ENCODE measurements at places on chromosomes 16 and 17. TPM values are rescaled to one million over a fixed set of nuclear protein-coding genes. Genes with fewer than 3 reads are reported as not detected.

- DNase-seq = no peak
Measured at GRCh38 chr17:37031493-37032083, 82.8 kb downstream of the AATF start.

Gene MPP2
- 1.2 TPM for total RNA-seq

Gene SEZ6
- total RNA-seq = not detected

DNA sequence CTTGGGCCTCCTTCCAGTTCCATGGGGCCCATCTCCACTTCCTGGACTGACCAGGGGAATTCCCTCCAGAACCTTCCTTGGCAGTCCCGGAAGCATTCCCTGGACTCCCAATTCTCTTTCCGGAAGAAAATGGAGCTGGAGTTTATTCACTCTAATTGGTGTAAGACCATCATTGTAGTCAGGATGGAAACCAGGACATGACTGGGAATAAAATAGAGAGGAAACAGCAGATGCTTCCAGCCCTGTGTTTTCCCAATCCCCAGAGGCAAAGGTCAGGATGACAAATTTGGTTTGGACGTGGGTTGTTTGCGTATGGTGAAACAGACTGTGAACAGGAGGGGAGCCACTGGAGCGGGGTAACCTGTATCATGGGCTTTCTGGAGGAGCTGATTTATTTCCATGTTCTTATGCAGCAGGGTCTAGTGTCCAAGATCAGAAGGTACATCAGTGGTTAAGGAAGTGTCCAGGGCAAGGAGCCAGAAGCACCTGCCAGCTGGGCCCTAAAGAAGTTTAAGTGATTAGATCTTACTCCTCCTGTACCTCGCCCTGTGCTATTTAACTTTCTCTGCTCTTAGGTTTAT lies 8.5 kb upstream of the LONP2 start:
- DNase-seq = no peak

Gene KRTAP9-8
- total RNA-seq = not detected

DNA sequence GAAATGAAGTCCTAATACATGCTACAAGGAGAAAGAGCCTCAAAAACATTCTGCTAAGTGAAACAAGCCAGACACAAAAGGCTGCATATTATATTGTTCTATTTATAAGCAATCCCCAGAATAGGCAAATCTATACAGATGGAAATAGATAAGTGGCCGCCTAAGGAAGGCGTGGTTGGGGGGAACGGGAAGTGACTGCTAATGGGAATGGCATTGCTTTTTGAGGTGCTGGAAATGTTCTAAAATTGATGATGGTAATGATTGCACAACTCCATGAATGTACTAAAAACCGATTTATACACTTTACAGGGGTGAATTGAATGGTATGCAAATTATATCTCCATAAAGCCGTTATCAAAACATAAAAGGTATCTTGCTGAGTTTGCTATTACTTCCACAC lies 67.7 kb downstream of the GAS7 start:
- DNase-seq = no peak

GRCh38 chr16:4309833-4310266 lies 6.0 kb upstream of the GLIS2 start:
- peak; percentile 88 for DNase-seq

DNA sequence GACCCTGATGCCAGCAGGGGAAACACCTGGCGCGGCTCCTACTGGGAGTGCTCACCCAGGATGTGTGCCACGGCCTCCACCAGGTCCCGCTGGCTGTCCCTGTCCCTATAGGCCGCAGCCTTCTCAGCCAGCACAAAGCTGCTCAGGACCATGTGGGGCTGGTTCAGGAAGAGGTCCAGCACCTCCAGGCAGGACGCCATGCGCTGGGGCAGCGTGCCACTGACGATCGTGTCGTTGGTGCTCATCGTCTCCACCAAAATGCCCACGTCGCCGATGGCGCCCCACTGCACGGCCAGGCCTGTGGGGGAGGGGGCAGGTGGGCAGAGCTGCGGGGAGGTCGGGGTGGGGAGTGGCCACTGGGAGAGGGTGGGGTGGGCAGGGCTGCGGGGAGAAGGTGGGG lies 15.9 kb upstream of the DUS1L start:
- DNase-seq = no peak

Gene TEX19
- total RNA-seq = 0.72 TPM

DNA sequence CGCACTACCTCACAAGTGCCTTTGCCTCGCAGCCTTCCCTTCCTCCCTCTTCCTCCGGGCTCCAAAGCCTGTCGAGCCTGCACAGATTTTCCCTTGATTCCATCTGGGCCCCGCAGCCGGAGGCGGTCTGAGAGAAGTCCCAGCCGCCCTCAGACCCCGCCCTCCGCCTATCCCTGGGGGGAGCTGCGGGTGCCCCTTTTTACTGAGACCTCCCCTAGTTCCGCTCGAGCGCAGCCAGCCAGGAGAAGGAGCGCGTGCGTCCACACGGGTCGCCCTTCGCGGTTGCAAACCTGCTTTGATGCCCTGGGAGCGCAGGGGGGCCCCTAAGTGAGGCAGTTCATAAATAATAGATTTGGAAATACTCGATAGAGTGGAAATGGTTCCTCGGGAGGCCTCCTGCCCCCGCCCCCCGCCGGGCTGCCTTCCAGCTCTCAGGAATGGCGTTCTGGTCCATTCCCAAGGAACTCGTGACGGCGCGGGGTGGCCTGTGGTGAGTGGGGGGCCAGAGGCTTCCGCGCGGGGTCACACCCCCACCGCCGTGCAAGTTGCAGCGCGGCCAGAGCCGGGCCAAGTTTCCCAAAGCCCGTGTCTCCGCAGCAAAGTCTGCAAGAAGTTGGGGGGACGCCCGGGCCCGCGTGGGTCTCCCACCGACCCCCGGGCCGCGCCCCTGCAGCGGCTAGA lies 610 bp downstream of the C16orf74 start:
- no peak for DNase-seq

DNA sequence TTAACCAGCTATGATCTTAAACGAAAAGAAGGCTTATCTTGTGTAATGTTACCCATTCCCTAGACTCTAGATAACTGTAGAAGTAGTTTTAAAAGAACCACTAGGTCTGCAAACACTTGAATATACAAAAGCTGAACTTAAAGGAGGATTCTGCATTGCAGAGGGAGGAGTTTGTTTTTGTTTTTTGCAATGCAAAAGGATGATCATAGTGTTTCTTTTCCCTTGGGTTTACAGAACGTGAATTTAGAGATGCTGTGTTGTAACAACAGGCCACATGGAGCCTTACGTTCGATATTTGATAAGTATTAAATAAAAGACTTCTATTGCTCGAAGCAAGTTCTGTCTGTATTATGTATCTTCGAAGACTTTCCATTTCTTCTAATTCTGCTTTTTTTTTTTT lies 77.6 kb downstream of the CHD9 start:
- no peak for DNase-seq

Gene ERAL1
- total RNA-seq = 37.5 TPM

Gene CARHSP1
- 118 TPM for total RNA-seq

DNA sequence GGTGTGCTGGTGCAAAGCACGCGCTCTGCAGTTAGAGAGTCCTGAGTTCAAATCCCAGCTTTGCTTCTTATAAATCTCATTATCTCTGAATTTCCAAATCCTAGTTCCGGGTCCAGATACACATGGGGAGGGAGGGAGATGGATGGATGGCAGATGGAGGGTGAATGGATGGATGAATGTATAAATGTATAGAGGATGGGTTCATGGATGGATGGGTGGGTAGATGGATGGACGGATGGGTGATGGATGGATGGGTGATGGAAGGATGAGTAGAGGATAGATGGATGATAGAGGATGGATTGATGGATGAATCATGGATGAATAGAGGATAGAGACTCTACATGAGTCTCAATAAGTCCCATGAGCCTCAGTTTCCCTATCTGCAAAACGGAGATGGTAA lies 89.9 kb downstream of the MYH11 start:
- no peak for DNase-seq

- no peak for DNase-seq
Measured at GRCh38 chr16:81445966-81446906, 1.6 kb downstream of the CMIP start.

DNA sequence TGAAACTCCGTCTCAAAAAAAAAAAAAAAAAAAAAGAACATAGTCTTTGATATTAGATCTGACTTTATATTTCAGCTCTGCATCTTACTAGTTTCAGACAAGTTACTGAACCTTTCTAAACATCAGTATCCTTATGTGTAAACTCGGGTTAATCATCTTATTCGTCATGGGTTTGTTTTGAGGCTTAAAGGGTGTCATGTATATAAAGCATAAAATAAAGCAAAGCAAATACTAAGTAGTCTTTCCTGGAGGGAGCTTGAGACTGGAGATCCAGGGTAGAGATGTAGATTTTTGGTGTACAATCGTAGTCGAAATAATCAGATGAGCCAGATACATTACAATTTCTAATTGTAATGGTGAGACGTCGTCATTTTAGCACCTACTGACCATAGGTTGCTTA lies 7.8 kb downstream of the BCAS3 start:
- DNase-seq = no peak

DNA sequence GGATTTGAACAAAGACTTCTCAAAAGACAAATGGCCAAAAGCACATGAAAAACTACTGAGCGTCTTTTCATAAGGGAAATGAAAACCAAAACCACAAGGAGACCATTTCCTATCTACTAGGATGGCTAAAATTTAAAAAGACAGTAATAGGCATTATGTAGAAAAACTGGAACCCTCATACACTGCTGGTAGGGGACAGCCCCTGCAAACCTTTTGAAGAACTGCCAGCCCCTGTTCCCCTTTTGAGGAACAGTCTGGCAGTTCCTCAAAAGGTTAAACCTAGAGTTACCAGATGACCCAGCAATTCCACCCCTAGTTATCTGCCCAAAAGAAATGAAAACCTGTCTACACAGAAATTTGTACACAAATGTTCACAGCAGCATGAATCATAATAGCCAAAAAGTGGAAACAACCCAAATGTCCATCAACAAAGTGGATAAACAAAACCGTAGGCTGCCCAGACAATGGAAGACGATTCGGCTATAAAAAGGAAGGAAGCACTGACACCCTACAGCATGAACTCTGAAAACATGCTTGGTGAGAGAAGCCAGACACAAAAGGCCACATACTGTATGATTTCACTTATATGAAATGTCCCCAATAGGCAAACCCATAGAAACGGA lies 22.9 kb downstream of the CDIP1 start:
- no peak for DNase-seq

DNA sequence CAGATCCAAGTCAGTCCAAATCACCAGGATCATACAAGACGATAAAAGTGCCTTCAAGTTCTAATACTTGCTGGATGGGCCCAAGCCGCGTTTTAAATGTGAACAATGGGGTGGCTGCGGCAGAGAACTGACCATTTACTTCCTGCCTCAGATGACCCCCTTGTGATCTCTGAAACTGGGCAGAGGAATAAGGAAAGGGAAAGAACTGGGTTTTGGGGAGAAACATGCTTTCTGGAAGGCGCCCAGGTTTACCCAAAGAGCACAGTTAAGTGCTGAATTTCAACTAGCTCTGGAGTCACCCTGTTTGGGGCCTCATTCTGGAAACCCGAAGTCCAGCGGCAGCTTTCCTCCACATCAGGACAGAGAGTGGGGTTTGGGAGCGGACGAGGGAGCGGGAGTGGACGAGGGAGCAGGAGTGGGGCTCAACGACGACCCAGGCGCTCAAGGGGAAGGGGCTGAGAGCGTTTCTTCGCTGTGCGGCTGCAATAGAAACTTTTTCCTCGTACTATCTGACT lies 1.6 kb downstream of the FAM20A start:
- DNase-seq = no peak

Gene CD19
- not detected for total RNA-seq

GRCh38 chr16:85082173-85083050 lies 29.9 kb downstream of the CIBAR2 start:
- DNase-seq = no peak

DNA sequence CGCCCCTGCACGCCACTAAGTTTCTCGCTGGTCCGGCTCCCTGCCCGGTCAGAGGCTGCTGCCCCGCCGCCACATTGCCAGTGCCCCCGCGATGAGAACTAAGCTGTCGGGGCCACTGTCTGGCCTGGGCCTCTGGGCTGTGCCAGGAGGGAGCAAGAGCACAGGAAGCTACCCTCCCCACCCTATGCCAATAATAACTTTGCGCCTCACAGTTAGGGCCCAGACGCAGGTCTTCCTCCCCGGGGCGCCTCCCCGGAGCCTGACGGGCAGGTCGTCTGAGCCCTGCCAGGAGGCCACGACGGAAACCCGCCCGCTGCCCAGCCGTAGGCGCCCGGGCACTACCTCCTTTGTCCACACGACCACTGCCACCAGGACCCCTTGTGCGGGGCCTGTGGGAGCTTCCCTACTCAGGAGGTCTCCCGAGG lies 1.5 kb downstream of the ZFPM1 start:
- no peak for DNase-seq

Gene STAT3
- total RNA-seq = 72.6 TPM

GRCh38 chr17:48413613-48414405 lies 16.2 kb downstream of the SKAP1 start:
- DNase-seq = no peak

Gene LYRM9
- 3.3 TPM for total RNA-seq

DNA sequence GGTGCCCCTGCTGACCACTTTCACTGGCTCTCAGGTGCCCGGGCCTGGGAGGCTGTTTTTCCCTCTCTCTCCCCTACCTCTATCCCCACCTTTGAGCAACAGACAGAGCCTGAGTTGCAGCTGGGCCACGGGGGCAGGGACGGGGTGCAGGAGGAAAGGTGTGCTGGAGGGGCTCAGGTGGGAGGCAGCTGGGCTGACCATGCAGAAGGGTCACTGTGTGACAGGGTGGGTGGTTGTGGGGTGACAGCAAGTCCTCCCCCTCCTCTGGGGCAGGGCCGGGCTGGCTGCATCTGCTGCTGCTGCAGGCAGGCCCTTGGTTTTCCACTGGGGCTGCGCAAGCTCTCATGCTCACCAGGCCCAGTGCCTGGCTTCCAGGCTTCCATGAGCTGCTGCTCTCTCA lies 6.6 kb downstream of the ZNF319 start:
- DNase-seq = no peak

DNA sequence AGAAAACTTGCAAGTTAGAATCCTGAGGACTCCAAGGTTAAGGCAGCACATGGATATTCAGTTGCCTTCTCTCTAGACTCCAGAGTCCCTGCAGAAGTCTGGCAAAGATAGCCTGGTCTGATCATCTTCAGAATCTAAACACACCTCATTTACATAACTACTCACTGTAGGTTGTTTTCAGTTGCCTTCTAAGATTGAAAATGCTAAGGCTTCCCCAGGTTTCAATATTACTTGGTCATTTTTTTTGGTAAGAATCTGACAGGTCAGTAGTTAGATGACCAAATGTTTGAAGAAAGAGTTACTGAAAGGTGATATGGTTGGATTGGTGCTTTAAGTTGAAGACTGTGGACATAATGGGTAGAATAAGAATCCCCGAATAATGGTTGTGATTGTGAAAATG lies 205.4 kb upstream of the KCNJ16 start:
- no peak for DNase-seq

GRCh38 chr16:69309316-69309715 lies 1.8 kb upstream of the VPS4A start:
- DNase-seq = no peak

DNA sequence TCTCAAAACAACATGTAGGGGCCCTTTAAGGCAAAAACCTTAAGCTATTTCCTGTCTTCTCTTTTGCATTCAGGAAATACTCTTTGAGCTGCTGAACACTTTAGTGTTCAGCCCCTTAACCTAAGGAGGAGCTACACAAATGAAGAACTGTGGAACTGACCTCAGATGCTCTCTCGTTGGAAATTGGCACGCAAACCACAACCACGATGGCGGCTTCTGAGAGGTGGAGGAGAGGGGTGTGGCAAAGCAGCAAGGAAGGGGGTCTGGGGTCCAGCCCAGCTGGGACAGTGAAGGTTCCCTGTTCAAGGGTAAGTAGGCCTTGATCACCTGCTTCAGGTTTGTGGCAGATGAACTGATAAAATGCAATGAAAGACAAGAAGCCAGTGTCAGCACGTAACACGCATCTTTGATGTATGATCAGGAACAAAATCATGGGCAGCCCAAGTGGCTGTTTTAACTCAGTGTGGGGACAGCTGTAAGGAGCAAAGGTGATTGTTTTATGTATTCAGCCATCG lies 291.6 kb upstream of the TNRC6C start:
- no peak for DNase-seq

Gene GCGR
- total RNA-seq = not detected

Data from H4 (cell line).